T1000 (cell line): ENCODE measurements at places on chromosomes 5 and 9.

- no peak for DNase-seq
These were observed 642 bp downstream of the CSF2 start for GRCh38 chr5:132074091-132074771.

DNA sequence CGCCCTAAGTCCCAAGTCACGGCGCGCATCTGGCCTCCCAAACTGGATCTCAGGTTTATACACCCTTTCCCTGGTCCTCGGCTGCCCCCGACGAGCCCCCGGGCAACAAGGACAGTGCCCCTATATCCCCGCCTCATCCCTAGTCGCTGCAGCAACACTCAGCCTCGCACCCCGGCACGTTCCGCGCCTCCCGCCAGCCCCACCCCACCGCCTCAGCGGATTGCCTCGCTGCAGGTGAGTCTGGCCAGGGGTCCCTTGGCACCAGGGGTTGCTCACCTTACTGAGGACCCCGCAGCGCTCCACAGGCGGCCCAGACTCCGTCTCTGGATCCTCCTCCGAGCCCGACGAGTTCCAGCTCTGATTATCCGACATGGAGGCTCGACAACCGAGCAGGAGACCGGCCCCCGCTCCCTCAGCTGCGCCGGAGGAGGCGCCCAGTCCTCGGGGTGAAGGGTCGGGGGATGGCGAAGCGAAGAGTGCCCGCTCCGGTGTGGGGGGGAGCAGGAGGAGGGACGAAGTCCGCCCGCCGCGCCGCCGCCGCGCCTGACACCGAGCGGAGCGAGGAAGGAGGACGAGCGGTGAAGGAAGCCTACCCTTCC, 494 bp downstream of the CERT1 start:
- DNase-seq = peak; percentile 30

DNA sequence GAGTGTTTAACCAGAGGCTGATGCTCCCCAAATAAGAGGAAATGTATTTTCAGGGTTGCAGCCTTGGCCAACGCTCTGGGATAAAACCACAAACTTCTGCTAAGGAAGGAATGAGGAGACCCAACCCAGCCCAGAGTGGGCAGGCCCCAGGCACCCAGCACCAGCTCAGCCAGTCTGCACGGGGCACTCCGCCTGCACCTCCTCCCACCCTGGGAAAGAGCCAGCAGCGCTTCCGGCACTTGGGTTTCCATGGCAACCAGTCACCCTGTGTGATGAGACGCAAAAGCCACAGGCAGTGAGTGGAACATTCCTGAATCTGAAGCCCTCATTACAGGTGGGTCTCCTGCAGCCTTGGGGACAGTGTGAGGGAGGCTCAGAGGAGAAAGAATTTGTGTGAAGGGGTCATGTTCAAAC, 85.2 kb upstream of the ZBTB43 start:
- peak; percentile 10 for DNase-seq

- no peak for DNase-seq
These were observed 1.5 kb downstream of the UAP1L1 start for GRCh38 chr9:137078701-137079400.

DNA sequence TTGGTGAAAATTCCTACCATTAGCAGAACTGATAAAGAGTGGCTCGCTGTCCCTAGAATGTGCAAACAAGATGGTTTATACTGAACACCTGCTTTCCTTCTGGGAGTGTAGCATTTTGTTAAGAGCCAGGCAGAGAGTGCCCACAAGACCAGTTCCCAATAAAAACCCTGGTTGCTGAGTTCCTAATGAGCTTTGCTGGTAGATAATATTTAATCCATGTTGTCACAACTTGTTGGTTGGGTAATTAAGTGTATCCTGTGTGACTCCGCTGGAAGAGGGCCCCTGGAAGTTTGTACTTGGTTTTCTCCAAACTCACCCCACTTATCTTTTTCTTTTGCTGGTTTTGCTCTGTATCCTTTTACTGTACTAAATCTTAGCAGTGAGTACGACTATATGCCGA, 39.5 kb upstream of the GOLGA1 start:
- DNase-seq = no peak

GRCh38 chr5:160165137-160166068, 46.2 kb upstream of the PWWP2A start:
- DNase-seq = peak; percentile 88

GRCh38 chr5:81044868-81045267, 84.7 kb downstream of the RASGRF2 start:
- no peak for DNase-seq

- DNase-seq = no peak
These were observed 32.2 kb upstream of the BRD3 start for GRCh38 chr9:134100040-134100439.

GRCh38 chr5:3375586-3376311, 219.9 kb upstream of the IRX1 start:
- DNase-seq = no peak

- no peak for DNase-seq
These were observed 607 bp upstream of the KLHL3 start for GRCh38 chr5:137736496-137736895.

- no peak for DNase-seq
These were observed 491.4 kb downstream of the RASEF start for GRCh38 chr9:82571540-82571939.

- DNase-seq = no peak
These were observed 9.1 kb upstream of the MGAT1 start for GRCh38 chr5:180811623-180812124.

GRCh38 chr5:37631939-37632338, 207.9 kb downstream of the GDNF start:
- DNase-seq = no peak

GRCh38 chr9:92680166-92681119, 10.5 kb upstream of the IPPK start:
- DNase-seq = no peak

DNA sequence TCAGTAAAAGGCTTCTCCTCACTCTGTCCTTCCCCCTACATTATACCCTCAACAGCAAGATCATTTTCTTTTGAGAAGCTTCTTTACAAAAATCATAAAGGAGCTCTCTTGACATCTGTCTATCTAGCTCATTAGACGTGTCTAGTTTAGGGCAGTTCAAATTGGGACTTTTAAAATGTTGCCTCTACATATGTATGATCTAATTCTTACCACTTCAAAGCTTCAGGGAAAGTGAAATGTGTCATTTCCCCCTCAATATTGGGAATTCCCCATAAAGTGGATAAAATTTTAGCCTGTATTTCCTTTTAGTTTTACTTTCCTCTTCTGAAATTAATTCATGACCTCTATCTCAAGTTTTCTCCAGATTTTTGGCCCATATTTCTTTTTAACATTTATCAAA, 323.7 kb downstream of the ARRDC3 start:
- no peak for DNase-seq

GRCh38 chr5:76667495-76667894, 44.3 kb upstream of the F2RL2 start:
- DNase-seq = no peak

DNA sequence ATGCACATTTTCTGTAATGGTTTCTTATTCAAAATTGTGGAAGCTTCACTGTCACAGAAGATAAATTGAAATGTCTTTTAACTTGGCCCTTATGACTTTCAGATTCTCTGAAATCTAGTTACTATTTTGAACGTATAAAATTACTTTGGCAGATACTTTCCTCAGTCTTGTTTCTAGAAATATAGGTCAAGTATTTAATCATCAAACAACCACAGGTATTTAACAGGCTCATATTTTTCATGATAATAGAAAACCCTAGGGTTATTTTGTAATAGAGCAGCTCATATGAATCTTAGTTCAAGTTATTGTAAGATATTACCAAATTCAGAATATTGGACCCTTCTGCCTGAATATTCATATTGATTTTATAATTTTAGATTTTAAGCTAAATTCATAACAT, 236.0 kb upstream of the CDH18 start:
- no peak for DNase-seq

GRCh38 chr9:98786750-98787510, 9.4 kb downstream of the ANKS6 start:
- no peak for DNase-seq

DNA sequence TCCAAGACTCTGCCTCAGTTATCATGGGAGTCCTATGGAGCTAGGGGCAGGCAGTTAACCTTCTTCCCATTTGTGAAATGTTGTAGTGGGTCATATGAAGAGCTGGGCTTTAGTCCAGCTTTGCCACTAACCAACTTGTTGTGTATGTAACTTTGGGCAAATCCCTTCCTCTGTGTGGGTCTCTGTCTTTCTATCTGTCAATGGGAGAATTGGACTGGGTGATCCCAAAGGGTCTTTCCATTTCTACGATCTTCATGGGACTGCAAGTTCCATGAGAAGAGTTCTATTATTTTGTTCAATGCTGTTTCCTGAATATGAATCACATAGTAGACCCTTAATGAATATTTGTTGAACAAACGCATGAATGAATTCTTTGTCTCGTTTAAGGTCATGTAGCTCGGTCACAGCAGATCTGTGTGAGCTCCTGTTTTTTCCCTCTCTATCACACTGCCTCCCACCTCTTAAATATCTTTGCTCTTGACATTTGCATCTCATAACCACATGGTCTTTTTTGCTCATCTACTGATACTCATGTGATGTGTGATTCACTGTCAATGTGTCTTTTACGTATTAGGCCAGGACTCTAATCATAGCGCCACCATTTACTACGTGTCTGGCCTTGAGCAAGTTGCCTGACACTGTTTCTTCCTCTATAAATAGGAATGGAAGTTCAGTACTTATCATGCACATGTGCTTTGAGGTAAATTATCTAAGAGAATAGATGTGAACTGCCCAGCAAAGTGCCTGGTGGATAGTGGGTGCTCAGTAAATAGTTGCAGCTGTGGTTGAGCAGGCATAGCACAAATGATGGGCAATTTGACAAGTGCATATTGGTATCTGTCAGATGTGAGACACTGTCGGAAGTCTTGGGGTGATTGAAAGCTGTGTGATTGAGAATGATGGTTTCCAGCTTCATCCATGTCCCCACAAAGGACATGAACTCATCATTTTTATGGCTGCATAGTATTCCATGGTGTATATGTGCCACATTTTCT, 37.4 kb downstream of the PTTG1 start:
- DNase-seq = no peak

DNA sequence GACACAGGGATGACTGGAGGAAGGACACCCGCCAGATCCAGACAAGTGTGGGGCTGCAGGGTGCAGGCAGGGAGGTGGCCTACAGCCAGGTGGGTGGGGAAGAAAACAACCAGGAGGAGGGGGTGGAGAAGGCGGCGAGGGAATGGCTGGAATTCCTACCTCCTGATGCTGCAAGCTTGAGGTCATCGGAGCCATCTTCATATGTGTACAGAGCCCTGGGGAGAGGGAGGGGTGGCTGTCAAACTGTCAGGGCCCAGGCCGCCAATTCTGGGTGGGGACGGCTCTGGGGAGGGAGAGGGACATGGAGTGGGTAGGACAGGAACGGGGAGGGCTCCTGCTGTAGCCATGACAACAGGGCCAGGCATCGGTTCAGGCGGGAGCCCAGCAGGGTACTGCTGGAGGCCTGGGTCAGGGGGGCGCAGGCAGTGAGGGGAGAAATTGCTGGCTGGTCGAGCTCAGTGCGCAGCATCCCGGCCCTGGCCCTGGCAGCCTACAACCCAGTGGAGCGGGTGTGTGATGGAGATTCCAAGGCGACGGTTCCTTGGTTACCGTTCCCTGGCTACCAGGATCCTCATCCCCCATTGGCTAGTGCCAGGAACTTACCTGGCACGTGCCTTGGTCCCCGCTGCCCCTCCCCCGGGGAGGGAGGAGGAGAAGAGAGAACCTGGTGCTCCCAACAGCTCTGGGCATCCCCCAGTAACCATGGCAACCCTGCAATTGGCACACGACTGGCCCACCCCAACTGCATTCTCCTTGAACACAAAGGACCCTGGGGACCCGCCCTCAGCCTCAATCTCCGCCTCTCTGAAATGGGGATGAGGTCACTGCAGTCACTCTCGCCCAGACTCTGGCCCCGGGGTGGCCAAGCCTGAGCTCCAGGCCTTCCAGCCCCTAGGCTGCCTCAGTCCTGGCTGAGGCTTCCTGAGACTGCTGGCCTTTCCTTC, 4.5 kb downstream of the DBN1 start:
- DNase-seq = peak; percentile 29

DNA sequence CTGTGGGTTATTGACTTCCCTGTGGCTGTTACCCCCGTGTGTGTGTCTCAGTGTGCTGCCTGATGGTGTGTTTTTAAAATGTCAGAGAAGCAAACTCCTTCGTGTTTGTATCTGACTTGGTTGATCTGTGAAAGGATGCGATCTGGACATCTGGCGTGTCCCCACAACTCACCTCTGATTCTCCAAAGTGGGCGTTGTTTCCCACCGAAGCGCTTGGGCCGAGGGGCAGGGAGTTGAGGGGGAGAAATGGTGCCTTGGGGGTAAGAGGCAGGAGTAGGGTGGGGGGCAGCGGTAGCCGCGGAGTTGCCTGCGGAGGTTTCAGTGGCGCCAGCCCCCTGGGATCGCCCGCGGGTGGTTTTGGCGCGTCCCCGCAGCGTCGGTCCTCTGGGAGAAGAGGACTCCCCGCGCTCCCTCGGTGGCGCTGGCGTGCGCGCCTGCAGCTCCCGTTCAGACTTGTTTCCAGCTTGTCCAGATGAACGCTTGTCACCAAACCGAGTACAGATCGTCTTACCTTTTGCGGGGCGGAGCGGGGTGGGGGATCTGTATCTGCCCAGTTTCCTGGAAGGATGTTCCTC, 1.1 kb downstream of the MAST4 start:
- no peak for DNase-seq

DNA sequence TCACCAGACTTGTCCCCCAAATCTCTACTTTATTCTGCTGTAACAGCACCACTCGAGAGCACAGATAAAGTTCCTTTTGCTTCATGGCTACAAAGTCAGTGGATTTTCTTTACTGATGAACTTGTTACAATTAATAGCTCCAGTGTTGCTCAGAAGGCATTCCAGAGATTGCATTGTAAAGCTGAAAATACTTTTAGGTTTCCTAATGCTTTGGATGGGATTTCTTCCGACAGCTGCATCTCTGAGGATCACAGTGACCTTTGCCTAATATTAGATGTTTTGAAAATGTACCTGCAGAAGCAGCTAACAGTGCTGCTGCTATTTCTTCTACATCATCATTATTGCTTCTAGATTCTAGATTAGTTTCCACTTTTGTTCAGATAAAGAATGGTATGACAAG, 58.8 kb upstream of the TMEM171 start:
- no peak for DNase-seq

DNA sequence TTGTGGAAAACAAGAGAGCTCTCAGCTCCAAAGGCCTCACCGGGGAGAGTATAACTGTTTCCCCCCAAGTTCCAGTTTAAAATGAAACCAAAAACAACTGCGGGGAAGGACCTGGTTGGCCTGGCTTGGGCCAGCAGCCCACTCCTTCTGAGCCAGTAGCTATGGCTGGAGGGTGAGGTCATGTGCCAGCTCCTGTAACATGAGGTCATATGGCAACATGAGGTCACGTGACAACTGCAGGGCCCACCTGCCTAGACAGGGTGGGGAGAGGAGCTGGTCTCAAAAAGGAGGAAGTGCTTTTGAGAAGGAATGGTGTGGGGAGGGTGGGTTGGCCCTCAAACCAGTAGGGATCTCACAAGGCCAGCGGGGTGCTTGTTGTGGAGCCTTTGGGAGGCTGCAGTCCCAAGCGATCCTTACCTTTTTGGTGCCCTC, 29.3 kb upstream of the CRB2 start:
- no peak for DNase-seq
